ENCODE measurements at places on chromosomes 12 and 14. TPM values are rescaled to one million over a fixed set of nuclear protein-coding genes. Genes with fewer than 3 reads are reported as not detected.

DNA sequence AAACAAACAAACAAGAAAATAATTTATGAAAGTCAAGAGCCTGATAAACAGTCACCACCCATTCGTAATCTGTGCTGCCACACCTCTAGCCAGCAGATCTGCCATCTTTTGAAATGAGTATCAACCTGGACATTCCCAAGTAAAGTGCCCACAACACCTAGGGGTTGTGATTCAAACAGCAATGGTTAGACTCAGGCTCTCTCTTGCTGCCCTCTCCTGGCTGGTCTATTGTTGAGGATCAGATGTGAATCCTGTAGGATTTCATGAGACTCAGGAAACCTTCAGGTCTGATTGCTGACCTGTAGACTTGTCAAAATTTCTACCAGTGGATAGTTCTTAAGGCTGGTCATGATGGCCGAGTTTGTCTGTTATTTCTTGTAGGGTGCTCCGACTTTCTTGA lies 26.8 kb downstream of the DGLUCY start:
- no peaks in the 10 kb centered on the region for H3K27me3 ChIP-seq
- H3K4me1 ChIP-seq, result no peaks in the 10 kb centered on the region
- H3K27ac ChIP-seq, result no peak overlapping the region
- H3K4me3 ChIP-seq, result no peak overlapping the region

DNA sequence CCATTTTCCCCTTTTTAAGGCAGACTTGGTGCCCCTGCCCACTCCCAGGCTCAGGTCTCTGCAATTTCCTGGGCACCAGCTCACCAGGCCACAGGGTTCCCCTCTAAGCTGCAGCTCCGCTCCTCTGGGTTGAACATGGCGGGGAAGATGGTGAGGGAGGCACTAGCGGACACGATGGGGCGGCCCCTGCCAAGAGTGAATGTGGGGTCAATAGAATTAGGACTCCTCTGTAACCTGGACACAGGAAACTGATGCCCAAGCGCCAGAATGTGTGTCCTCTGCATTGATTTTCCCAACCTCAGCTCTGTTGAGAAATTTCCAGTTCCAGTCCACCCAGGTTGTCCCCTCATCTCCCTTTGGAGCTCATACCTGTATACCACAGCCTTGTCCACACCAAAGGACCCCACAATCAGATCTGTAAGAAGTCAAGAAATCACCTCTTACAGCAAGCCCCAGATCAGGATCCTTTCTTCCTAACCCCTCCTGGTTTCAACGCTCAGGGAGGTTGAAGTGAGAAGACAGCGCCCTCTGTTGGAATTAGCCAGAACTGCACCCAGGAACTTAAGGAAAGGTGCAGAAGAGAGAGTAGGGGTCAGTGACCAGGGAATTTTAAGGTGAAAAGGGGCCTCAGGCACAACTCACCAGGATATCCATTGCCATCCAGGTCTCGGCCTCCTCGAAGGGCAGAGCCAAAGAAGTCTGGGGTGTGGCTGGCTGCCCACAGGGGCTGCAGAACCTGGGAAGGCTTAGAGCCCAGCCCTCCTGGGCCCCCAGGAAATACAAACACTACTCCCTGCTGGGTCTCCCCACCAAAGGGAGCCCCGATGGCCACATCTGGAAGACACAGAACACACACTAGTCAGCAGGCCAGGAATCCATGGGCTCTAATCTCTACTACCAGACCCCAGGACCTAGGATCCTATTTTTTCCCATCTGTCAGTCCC lies 14.7 kb downstream of the ITGA5 start:
- peaks cover 20% of the 10 kb centered on the region for H3K4me1 ChIP-seq
- H3K36me3 ChIP-seq, result peaks cover 94% of the 10 kb centered on the region
- no peak overlapping the region for H3K27ac ChIP-seq
- no peak overlapping the region for H3K4me3 ChIP-seq

GRCh38 chr14:76779221-76780057 lies 18.2 kb downstream of the VASH1 start:
- peaks cover 6% of the 10 kb centered on the region for H3K4me1 ChIP-seq
- DNase-seq, result no peak
- peaks cover 25% of the 10 kb centered on the region for H3K36me3 ChIP-seq
- no peak overlapping the region for H3K27ac ChIP-seq

- no peak for DNase-seq
- H3K27me3 ChIP-seq, result no peaks in the 10 kb centered on the region
- H3K27ac ChIP-seq, result no peak overlapping the region
Observed at GRCh38 chr14:50110323-50111037, 5.9 kb downstream of the VCPKMT start.

SLC17A8 gene
- total RNA-seq, result not detected

All from suprapubic skin (tissue), 4 donors.